KG1 (cell line): ENCODE measurements at places on chromosomes 3 and 15.

DNA sequence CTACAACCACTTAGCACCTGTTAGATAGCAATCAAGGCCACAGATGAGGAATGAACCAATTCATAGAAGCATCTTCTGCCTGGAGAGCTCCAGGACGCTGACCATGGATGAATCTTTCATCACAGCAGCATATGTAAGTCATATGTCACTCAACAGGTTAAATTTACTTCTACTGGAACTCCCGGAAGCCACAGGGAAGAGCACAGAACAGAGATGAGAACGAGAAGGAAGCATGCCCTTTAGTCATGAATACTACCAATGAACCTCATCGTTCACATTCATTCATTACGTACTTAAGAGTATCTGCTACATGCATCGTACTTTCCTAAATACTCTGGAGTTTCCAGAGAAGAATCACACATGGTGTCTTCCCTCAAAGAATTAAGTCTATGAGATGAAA, 192.8 kb downstream of the STT3B start:
- no peak for DNase-seq

DNA sequence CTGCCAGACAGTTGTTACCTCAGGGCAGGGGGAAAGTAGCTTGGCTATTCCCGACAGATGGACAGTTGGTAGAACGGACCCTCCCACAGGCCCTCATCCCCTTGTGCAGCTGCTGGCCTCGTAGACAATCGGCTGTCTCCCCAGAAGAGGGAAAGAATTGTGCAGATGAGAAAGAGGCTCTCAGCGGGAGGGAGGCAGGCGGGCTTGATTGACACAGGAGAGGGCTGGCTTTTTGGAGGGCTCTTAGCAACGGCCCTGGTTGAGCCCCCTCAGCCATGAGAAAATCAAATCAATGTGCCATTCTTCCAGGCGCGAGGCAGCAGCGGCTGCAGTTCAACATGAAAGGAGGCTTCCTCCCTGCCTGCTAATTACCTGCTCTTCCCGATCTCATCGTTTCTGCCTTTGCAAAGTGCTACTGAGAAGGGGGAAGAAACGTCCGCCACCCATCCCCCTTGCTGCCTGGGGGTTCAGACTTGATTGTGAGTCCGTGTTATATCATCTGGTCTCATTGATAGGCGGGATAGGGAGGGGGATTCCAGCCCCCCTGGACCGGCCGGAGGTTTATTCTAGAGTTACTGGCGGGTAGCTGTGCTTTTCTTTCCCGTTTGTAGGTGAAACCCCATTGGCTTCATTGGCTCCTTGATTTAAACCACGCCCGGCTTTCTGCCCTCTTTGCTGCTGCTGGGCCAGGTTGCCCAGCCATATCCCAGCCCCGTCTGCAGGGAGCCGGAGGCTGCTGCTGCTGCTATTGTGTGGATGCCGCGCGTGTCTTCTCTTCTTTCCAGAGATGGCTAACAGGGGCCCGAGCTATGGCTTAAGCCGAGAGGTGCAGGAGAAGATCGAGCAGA, at the start of gene TAGLN3:
TAGLN3 (plus strand) TSS at position 287 of the 848 bp plus-strand sequence; CDS start at position 788, 501 bp downstream.
- DNase-seq: no peak

DNA sequence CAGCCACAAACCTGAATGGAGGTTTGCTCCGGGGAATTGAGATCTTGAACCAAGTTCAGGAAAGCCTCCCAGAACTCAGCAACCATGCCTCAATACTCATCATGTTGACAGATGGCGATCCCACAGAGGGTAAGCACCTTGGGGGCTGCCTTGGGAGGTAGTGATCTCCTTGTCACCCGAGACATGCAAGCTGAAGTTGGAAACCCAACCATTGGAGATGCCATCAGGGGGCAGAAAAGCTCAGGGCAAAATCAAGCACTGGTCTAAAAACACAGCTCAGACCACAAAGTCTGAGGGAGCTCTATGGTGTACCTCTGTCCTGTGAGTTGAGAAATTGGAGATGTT, 5.8 kb downstream of the ITIH1 start:
- DNase-seq: no peak

- DNase-seq: no peak
These were observed 51.7 kb upstream of the TSPAN3 start for GRCh38 chr15:77122576-77122975.

GRCh38 chr3:25663347-25663868, 1.3 kb downstream of the TOP2B start:
- DNase-seq: peak; percentile 62

DNA sequence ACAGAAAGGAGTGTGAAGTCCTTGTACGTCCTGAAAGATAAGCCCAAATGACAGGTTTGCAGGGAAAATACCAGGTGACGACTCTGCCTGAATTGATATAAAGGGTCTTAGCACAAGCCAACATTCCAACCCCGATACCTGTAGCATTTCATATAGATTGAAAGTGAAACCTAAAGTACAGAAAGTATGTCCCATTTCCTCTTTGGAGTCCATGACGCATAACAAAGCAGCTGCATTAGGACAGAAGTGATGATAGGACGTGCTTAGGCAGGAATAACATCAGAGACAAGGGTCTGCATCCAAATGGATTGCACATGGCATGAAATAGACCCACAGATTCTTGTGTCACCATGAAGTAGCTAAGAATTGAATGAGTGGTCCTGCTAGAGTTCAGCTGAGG, 187.0 kb upstream of the ROBO1 start:
- DNase-seq: no peak
